ENCODE measurements at places on chromosomes 1 and 21. TPM values are rescaled to one million over a fixed set of nuclear protein-coding genes. Genes with fewer than 3 reads are reported as not detected.

- no peak for DNase-seq
Measured at GRCh38 chr1:202643397-202644218, 66.6 kb downstream of the SYT2 start.

GRCh38 chr21:30674312-30674711 is 31.6 kb downstream of the KRTAP20-3 start:
- no peak for DNase-seq

- no peak for DNase-seq
Measured at GRCh38 chr1:51303315-51303714, 27.0 kb downstream of the TTC39A start.

DNA sequence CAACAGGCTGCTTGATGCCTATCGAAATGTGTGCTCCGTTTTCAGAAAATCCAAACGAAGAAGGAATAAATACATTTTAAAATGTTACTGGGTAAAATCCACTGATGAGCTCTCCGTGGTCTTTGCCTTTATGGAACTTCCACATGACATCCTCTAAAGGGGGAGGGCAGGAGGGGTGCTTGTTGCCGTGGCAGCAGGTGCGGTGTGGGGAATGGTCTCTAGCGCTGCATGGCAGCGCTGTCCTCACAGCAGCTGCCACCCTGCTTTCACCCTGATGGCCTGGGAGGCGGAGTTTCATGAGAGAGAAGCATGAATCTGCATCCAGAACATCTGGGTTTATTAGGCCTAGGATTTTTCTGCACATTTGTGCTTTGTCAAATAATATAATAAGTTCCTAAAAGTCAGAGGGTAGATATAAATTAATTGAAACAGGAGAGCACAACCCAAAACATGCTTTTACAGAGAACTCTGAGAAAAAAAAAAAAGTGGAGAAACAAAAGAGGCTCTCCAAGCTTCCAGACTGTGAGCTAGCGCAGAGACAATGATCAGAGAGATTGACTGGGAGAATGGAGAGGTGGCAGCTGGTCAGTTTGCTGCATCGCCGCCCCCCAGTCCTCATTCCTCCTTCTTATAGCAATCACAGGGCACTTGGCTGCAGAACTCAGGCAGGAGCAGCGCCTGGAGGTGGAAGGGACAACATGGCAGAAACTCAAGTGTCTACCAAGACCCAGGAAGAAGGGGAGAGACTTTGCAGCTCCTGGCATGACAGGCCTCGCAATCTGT is 228.6 kb downstream of the DSCAM start:
- no peak for DNase-seq

- DNase-seq = no peak
Measured at GRCh38 chr1:150543500-150544143, 5.6 kb upstream of the ADAMTSL4 start.

GRCh38 chr1:37989361-37989930 is 376 bp downstream of the SF3A3 start:
- peak; percentile 48 for DNase-seq

DNA sequence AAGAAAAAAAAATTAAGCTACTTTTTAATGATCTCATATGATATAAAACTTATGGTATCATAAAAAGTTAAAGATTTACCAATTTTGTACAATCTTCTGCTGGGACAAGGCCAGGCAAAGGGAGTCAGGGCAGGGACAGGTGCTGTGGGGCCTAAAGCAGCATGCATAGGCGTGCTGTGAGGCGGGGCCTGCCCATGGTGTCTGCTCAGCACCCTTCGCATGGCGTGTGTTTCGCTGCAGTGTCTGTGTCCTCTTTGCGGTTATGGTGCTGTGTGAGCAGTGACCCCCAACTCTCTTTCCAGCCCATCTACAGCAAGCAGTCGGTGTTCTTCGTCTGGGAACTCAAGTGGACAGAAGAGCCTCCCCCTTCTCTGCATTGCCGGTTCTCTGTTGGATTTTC is 13.4 kb upstream of the PWP2 start:
- peak; percentile 6 for DNase-seq

GRCh38 chr21:29145354-29145782 is 14.9 kb downstream of the MAP3K7CL start:
- no peak for DNase-seq

- DNase-seq = no peak
Measured at GRCh38 chr1:79807816-79808215, 801.3 kb upstream of the ADGRL4 start.

GRCh38 chr1:160071289-160071688 is 1.3 kb upstream of the KCNJ10 start:
- no peak for DNase-seq

DNA sequence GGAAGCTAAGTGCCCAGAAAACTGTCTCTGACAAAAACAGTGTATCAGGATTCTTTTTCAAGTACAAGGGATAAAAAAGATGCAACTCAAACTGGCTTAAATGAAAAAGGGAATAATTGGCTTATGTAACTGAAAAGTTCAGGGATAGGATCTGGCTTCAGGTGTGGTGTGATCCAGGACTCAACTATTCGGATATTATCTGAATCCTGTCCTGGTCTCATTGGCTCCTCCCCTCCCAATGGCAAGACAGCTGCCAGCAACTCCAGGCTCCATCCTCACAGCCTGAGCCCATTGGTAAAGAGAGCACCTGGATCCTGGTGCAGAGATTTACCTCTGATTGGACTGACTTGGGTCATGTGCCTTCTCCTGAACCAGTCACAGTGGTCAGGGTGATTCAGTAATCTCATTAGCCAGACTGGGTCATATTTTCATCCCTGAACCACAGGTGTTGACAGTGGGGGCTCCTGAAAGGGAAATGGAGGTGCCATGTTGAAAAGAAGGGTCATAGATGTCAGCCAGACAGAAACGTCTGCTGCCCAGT is 205.4 kb upstream of the TMEM51 start:
- no peak for DNase-seq

GRCh38 chr1:218946147-218946546 is 227.5 kb upstream of the LYPLAL1 start:
- no peak for DNase-seq

GRCh38 chr1:217524787-217525520 is 105.9 kb downstream of the GPATCH2 start:
- DNase-seq = no peak

DNA sequence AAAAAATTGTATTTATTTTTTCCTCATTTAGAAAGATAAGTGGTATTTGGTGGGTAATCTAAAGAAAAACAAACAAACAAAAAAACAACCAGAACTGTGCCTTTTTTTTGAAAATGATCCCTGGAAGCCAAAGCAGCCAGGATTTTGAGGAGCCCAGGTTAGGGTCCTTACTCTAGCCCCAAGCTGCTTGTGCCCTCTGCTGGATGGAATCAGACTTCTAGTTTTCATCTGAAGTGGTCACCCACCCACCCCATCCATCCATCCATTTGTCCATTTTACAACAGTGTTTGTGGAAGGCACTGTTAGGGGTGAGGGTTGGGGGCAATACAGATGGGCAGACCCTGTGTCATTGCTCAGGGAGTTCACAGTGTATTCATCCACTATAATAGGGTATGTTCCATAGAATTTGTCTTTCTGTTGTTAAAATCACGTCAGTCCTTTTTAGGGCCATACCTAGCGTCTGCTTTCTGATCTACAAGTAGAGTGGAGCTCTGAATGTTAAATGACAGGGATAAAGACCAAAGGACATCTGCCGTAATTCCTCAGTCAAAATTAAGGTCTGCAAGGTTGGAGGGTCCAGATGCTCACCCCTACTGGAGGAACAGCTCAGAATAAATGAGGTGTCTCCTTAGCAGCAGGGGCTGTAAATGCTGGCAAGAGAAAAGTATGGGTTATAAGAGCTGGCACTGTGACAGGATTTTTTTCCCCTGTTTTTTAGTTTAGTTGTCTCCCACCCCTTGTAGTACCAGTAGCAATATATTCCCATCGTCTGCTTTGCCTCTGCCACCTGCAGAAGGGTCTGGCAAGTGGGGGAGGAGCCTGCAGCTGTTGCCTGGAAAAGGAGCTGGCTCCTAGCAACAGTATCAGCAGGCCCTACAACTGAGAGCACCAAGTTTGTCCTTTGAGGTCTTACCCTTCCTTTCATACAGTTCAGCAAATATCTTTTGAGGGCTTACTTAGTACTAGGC is 3.2 kb downstream of the LRRC42 start:
- no peak for DNase-seq

DNA sequence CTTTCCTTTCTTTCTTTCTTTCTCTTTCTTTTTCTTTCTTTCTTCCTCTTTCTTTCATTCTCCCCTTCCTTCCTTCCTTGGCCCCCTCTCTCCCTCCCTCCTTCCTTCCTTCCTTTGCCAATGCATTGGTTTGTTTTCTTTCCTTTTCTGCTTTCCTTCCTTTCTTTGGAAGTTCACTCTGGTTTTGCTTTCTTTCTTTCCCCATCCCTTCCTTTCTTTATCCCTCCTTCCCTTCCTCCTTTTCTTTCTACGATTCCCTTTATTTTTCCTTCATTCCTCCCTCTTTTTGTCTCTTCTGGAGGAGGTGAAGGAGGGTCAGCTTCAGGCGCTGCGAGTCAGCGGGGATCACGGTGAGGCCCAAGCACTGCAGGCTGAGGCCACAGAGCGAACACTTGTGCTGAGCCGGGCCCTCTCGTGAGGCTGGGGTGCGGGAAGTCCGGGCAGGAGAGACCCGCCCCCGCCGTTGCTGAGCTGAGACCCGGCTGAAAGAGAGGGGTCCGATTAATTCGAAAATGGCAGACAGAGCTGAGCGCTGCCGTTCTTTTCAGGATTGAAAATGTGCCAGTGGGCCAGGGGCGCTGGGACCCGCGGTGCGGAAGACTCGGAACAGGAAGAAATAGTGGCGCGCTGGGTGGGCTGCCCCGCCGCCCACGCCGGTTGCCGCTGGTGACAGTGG is 1.5 kb downstream of the SIM2 start:
- DNase-seq = no peak

GRCh38 chr1:174692313-174692712 is 244.5 kb downstream of the GPR52 start:
- no peak for DNase-seq

- no peak for DNase-seq
Measured at GRCh38 chr1:38085666-38086330, 39.2 kb upstream of the POU3F1 start.

- DNase-seq = no peak
Measured at GRCh38 chr1:206826394-206826793, 39.0 kb upstream of the IL20 start.

- no peak for DNase-seq
Measured at GRCh38 chr1:213858581-213858980, 129.2 kb upstream of the PROX1 start.

DNA sequence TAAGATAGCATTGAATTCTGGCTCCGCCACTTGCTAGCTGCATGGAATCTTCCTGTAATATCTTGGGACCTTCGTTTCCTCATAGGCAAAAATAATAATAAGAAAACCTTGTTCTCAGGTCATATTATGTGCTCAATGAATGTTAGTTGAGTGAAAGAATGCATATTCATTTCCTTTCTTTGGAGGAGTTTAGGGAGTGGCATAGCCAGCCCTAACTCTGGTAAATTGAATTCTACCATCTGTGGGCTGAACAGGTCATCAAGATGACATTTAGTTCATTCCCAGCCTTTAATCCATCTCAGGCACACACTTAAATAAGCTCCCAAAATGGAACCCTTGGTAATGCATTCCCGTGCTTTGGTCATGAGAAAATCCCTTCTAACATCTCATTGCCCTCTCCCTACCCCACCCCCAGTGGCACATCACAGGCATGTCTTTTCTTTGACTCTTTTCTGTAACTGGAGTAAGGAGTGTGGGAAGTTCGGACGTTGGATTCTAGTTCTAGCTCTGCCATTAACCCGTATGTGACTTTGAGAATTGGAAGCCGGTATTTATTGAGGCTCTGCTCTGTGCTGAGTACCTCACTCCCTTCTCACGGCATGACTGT is 13.2 kb upstream of the MYOG start:
- no peak for DNase-seq

- DNase-seq = no peak
Measured at GRCh38 chr21:15283138-15283537, 218.3 kb upstream of the NRIP1 start.

The WNT9A gene
- 0.05 TPM for total RNA-seq

The TRIM46 gene
- 10.7 TPM for total RNA-seq

The SPATC1L gene
- total RNA-seq = 14.7 TPM

The OXCT2 gene
- total RNA-seq = 5.6 TPM

The PLA2G2D gene
- not detected for total RNA-seq

The OR2T29 gene
- not detected for total RNA-seq

The CHI3L2 gene
- 1.3 TPM for total RNA-seq

The SEMA4A gene
- total RNA-seq = 132 TPM

All from activated T-helper 2 cell treated with anti-CD3 and anti-CD28 coated beads, Interferon-gamma antibody, Interleukin-2, Interleukin-4, amounts not matched to agents 10 μg/mL and 5 μg/mL and 100 μg/mL, durations not matched to agents 14 hours and 24 hours and 36 hours (primary cell).